Cortex of kidney (tissue), 1 donor: ENCODE measurements at places on chromosomes 16 and 17.

GRCh38 chr17:7383742-7384488, 3.0 kb downstream of the TNK1 start:
- DNase-seq, result no peak

GRCh38 chr16:20676837-20677236, 20.6 kb downstream of the ACSM1 start:
- no peak for DNase-seq

DNA sequence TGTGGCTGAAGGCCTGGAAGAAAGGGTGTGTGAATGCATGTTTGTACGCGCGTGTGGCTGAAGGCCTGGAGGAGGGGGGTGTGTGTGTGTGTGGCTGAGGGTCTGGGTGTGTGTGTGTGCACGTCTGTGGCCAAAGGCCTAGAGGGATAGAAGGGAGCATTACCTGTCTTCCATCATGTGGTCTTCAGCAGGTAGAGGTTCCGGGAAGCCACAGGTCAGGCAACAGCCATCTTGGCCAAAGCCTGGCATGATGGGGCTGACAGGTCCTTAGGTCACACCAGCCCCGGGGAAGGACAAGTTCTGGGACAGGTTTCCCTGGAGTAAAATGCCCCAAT, 5.2 kb downstream of the LITAFD start:
- DNase-seq, result no peak

DNA sequence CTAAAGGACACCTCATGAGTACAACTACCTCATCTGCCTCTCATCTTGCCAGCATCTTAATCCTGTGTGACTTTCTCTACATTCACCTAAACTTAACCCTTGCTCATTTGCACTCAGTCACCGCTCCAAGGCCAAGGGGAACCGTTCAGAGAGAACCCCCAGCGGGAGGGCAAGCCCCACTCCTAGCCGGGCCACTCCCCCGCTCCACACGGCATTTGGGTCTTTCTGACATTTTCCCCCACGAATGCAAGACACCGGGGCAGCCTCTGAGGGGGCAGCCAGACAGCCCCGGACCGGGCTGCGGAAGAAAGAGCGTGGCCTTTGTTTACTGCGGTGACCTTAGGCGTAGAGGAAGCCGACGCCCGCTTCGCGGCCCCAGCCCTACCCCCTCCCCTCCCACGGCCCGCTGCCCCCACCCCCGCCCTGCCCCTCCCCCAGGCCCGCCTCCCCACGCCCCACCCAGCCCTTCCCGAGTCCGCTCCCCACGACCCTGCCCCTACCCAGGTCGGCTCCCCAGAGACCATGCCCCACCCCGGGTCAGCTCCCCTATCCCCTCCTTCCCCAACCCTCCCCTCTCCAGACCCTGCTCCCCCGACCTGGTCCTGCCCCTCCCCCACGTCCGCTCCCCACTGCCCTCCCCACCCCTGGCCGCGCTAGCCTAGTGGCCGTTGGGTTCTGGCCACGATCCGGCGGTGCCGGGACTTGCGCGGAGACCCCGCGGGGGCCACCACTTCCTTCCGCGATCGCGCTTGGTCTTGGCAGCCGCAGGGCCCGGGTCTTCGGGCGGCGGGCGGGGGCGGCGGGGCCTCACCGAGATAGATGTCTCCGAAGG, 789 bp downstream of the CSNK1D start:
- no peak for DNase-seq

DNA sequence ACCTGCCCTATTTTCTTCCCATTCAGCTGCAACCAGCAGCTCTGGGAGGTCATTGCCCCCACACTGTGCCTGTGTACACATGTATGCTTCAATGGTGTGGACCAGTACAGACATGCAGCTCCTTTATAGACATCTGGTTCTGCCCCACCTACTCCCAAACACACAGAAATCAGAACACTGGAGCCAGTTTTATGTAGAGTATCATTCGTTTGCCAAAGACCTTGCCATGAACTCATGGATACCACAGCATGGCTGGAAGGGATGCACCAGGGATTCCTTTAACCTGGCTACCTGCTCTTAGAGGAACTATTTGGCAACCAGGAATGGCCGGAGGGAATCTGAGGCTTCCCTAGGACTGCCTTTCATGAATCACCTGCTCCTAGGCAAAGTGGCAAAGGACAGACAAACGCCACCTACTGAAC, 60.4 kb downstream of the ZFHX3 start:
- DNase-seq, result no peak

DNA sequence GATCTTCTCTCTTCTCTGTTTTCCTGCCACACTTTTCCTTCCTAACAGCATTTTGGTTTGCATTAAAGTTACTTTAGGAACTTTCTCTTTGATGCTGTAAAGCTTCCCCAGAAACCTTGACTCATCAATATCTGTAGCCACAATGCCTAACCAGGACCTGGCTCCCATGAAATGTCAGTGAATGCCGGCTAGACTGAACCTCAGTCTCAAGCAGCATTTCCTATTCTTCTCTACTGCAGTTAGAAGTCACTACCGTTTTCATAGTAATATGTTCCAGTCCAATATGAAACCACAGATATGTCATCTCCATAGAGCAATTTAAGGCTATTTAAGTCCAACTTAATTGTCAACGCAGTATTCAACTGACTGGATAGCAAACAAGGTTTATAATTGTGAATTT, 28.9 kb downstream of the ITFG1 start:
- no peak for DNase-seq

GRCh38 chr17:49217651-49218413, 7.3 kb downstream of the ABI3 start:
- DNase-seq, result no peak

GRCh38 chr17:9254841-9255240, 233.5 kb downstream of the NTN1 start:
- DNase-seq, result no peak

GRCh38 chr17:57372156-57372555, 115.8 kb downstream of the MSI2 start:
- DNase-seq, result no peak

DNA sequence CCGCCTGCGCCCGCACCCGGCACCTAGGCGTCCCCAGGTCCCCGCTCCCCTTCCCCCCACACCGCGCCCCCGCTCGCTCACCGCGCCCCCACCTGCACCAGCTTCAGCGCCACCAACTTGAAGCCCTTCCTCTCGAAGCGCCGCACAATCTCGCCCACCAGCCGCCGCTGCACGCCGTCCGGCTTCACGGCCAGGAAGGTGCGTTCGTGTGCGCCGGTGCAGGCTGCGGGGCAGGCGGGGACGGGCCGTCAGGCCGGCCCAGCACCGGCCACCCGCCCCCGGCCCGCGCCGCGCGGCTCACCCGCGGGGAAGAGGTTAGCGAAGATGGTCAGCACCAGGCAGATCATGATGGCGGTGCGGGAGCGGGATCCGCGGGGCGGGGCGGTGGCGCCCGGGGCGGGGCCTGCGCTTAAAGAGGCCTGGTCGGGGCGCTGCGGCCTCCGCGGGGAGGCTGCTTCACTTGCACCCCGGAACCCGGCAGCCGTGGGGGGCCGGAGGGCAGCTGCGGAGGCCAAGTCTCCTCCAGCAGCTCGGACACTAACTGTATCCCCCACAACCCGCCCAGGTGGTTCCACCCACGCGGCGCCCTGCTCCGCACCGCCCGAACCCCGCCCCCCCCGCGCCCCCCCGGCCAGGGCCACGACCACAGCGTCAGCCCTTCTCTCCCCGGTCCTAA, at the start of gene NME3:
TSS of gene NME3 (minus strand) at position 356 of the 676 bp plus-strand sequence. CDS start at position 347, 9 bp downstream.
- no peak for DNase-seq

DNA sequence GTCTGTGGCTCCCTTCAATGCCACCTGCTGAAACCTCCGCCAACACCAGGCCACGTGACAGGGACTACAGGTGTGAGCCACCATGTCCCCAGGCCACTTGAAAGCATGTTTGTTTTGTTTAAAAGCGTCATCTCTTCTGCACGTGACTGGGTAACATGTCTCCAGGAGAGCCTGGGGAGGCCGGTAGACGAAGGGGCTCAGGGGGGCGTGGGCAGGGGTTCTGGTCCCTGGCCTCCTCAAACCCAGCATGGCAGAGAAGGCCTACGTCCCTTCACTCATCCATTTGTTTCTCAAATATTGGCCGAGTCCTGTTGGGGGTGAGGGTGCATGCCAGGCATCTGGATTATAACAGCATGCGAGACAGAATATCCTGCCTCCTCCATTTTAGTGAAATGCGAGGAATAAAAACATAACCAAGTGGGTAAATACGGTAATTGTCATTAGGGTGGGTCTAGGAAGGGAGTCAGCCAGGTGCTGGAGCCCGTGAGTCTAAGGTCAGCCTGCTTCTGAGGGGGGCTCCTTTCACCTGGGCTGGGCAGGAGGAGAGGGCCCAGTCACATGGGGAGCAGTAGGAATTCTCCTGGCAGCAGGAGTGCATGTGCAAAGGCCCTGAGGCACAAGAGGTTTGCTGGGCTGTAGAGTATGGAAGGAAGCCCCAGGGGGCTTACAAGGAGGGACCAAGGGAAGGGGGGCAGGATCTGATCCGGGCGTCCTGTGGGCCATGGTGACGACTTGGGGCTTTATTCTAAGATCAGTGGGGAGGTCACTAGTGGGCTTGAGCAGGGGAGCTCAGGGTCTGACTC, 26.8 kb upstream of the CIBAR2 start:
- DNase-seq, result no peak

DNA sequence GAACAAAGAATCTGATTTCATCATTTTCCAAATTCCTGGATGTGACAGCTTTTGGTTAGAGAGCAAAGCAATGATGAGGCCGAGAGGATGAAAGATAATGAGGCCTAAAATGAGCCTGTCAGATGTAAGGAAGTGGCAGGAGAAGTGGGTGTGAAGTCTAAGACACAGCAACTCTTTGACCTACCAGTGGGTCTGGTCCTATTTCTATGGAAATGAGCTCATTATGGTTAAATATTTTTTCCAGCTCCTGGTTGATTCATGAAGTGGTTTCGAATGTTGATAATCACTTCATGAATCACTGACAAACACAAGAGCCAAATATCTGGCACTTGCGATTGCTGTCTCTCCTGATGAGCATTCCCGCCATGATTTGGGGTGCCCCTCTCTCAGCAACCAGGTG, 273.3 kb upstream of the CDH5 start:
- no peak for DNase-seq

GRCh38 chr16:74431516-74431915, 10.2 kb upstream of the CLEC18B start:
- no peak for DNase-seq
